Activated CD8-positive, alpha-beta memory T cell treated with anti-CD3 and anti-CD28 coated beads, Interleukin-2, amount 50 U/mL, for 4 hours (primary cell): ENCODE measurements at places on chromosomes 1 and 21.

GRCh38 chr1:179141592-179142251 lies 59.9 kb downstream of the TOR3A start:
- peak; percentile 42 for DNase-seq

GRCh38 chr1:116076831-116077230 lies 34.4 kb upstream of the MAB21L3 start:
- DNase-seq: no peak

DNA sequence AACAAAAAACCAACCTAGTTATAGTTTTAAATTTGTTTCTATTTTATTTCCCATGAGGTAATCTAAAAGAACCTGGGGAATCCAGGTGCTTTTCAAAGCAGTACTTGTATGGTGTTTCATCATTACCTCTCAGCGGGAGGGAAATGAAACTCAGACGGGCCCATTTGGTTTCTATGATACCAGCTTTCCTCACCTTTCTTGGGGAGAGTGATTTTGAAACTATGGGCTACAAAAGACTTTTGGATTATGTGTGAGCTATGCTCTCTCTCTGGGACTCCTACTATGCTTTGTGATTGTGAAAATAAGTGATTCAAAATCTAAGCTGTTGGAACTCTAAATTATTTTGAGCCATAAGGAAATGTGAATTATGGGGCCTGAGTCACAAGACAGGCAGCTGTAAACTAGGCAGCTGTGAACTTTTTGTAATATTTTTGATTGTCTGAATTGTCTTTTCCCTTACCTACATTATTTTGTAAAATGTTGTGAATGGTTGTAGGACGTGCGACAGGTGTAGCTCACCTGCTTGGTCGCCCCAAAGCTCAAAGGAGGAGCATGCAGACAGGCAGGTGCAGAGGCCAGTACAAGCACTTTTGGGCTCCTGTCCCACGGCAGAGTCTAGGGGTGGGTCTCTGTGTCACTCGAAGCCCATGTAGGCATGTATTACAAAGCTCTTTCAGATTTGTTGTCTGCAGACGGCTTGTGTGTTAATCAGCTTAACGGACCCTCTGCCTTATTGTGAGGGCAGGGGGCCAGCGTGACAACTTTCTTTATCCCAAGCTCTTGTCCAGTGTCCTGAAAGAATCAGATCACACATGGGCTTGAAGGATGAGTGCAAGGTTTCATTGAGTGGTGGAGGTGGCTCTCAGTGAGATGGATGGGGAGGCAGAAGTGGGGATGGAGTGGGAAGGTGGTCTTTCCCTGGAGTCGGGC lies 64.8 kb upstream of the BACH1 start:
- no peak for DNase-seq

GRCh38 chr1:179958359-179958758 lies 3.7 kb downstream of the CEP350 start:
- DNase-seq: no peak

- DNase-seq: no peak
These were observed 206.4 kb upstream of the PTGFR start for GRCh38 chr1:78284354-78284753.

DNA sequence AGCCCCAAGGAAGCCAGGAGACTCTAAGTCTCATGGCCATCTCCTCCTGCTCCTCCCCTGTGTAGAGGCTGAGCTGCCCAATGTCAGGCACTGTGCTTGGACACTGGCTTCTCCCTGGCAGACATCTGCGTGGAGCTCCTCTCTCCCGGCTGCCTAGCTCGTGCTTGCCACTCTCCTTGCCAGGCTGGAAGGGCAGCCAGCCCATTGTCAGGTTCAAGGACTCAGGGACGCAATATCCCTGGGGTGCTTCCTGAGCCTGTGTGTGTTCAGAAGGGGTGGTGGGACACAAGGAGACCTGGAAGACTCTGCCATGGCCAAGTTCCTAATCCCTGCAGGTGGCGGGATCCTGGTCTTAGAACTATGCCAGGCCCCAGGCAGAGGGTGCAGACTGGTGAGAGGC lies 65.4 kb upstream of the PARP1 start:
- no peak for DNase-seq

GRCh38 chr21:44092211-44092610 lies 15.0 kb upstream of the PWP2 start:
- no peak for DNase-seq

GRCh38 chr21:28138272-28138671 lies 854.4 kb downstream of the LTN1 start:
- DNase-seq: no peak

DNA sequence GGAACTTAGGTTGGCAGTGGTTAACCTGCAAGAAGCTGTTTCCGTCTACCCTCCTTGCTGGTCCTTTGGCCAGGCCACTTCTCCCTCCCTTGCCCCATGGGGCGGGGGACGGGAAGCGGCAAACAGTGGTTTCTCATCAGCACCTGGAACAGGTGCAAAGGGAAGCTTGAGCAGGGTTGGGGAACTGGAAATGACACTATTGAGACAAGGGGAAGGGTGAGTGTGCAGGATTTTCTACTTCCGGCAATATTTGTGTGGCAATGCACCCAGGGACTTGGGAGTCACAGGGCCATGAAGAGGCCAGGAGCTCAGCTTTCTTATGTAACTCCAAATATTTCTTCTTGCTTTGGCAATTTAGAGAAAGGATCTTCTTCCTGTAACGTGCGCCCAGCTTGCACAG lies 29.0 kb upstream of the SARS1 start:
- no peak for DNase-seq

DNA sequence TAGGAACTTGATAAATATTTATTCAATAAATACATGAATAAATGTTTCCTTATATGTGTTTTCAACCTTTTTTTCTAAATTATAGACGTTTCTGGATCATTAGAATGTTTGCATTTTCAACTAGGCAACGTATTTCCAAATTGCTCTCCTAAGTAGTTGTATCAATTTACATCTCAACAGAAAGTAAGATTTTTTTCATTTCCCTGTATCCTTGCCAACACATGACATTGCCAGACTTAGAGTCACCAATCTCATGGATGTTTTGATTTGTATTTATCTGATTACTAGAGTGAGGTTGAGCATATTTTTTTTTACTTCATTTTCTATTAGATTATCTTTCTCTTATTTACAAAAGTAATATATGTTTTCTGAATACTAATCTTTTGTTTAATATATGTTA lies 22.2 kb upstream of the SMG7 start:
- no peak for DNase-seq

GRCh38 chr1:77468949-77469710 lies 187.3 kb downstream of the AK5 start:
- no peak for DNase-seq

DNA sequence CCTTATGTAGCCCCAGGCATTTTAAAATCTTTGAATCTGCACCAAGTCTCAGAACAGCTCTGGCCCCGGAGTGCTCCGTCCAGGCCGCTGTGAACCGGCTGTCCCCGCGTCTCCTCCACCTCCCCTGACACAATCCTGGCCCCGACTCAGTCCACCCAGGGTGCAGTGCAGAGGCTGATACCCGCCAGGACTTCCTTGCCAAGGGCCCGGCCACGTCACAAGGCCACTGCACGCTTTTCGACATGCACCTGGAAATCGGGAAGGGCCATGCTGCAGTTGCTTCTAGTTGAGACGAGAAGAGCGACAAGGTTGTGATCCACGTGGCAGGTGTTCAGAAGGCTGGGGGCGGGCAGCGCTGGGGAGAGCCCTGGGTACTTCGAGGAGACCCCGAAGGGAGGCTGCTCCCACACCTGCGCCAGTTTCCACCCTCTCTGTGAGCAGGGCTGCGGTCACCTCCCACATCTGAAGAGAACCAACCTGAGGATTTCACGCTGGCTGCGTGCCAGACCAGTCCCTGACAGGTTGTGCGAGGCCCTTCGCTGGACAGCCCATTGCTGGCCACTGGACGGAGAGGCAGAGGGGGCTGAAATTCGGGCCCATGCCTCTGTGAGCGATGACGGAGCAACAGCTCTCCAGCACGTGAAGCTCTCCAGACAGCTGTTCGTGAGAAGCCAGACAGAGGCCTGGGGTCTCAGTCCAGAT lies 6.7 kb downstream of the VWA1 start:
- DNase-seq: no peak

DNA sequence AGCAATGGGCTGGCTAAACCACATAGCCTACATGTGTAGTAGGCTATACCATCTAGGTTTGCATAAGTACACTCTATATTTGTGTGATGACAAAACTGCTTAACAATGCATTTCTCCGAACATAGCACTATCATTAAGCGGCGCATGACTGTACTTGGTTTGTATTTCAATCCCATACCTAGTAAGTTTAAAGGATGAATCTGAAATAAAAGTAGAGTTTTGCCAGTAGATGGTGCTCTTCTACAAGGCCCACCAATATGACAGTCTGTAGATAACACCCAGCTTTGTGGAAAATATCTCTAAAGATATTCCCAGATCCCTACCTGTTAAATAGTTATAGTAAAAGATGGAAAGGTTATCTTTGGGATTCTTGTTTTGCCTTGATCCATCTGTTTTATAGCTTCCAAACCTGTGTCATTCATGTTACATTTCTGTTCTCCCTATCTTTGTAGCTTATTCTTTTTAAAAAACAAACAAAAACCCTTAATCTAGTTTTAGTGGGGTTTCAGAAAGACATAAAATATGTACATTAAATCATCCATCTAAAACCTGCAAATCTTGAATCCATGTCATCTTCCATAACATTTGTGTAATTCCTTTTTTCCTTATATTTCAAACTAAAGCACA lies 33.9 kb upstream of the ASPM start:
- no peak for DNase-seq

DNA sequence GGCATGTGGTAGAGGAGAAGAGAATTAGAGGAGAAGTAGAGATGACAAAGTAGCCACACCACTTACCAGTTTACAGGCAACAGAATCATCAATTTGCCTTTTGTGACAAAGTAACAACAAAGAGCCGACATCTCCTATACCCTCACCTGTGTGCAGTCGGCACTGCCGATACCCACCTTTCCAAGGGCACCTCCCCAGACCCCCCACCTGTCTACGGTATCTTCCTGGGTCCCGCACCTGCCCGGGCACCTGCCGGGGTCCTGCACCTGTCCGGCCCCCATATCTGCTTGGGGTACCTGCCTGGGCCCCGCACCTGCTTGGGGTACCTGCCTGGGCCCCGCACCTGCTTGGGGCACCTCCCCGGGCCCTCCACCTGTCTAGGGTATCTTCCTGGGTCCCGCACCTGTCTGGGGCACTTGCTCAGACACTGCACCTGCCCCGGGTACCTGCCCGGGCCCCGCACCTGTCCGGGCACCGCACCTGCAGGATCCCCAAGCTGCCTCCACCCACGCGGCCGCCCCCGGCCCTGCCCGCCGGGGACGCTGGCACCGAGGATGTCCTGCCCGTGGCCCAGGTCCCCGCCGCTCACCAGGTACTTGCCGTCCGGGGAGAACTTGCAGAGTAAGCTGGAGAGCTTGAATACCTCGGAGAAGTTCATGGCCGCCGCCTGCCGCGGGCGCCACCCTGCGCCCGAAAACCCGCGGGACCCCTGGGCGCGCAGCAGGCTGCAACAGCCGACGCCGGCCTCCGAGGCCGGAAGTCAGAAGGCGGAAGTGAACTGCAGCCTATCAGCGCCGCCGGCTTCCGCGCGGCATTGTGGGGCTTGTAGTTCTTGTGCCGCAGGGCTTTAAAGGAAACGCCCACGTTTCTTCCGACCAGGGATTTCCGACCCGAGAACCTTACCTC lies at the start of gene WRAP73:
Gene WRAP73 (minus strand): TSS at position 762 of the 906 bp plus-strand sequence. CDS start 104 bp downstream, at position 658.
- peak; percentile 90 for DNase-seq

DNA sequence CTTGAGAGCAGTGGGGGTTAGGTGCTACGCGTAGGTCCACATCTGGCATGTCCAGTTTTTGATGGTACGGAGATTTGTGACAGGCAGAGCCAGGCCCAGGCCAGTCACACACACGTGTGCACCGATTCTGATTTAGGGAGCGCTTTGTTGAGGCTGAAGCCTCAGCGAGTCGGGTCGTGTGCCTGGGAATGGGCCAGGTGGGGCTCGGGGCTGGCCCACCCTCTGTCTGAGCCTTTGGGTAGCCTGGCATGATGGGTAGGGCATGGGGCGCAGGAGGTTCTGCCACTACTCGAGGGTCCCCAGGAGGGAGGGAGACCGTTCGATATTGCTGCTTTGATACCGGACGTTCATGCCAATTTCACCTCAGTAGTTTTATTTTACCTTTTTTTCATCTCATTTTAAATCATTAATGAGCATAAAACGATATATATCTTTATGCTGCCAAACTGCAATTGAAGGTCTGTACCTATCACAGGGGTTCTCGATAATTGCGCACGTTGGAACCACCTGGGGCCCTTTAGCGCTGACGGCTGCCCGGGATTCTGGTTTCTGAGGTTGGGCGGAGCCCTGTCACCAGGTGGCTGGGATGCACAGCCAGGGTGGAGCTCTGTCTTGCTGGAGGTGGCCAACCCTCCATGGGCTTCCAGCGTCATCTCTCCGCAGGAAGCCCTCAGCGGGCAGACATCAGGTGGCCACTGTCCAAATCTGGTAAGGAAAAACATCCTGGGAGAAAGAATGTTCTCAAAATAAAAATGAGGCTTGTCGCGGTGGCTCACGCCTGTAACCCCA lies 71.9 kb downstream of the SCCPDH start:
- DNase-seq: no peak

DNA sequence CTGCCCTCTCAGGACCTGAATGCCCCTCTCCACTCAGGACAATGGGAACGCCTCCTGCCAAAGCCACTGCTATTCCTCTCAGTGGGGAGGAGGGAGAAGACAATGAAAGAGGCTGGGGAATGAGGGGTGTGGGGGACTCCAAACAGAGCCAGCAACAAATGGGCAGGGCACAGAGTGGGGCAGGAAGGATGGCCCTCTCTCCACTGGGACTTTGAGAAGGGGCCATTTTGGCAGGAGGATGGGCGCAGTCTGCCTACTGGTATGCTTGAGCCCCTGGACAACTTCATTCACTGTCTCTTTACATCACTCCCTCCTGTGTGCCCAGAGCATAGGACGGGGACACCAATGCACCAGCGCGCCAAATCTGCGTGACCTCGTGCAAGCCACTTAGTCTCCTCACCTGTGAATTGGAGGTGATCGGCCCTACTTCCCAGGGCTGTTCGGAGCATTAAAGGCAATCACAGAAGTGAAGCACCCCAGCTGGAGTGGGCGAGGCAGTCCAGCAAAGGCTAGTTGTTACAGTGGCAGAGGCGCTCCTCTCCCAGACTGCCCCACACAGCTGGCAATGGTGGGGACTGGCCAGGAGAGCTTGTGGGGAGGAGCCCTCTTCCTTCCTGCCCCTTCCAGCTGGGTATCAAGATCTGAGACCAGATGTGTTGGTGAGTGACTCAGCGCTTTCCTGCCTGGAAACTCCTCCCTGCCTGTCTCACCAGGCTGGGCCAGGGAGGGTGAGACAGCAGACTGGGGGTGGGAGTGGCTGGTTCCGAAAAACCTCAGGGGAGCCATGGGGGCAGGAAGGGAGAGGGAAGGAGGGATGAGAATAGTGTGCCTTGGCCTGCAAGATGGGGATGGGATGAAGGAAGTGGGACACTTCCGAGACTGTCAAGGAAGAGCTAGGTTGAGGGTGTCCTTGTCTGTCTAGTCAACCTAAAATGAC lies 22.4 kb upstream of the SYNC start:
- no peak for DNase-seq

GRCh38 chr1:236159704-236160539 lies 17.6 kb downstream of the GPR137B start:
- no peak for DNase-seq

- DNase-seq: no peak
These were observed 355.8 kb upstream of the PTBP2 start for GRCh38 chr1:96365596-96366390.
